ENCODE measurements at places on chromosomes 6 and 20.

DNA sequence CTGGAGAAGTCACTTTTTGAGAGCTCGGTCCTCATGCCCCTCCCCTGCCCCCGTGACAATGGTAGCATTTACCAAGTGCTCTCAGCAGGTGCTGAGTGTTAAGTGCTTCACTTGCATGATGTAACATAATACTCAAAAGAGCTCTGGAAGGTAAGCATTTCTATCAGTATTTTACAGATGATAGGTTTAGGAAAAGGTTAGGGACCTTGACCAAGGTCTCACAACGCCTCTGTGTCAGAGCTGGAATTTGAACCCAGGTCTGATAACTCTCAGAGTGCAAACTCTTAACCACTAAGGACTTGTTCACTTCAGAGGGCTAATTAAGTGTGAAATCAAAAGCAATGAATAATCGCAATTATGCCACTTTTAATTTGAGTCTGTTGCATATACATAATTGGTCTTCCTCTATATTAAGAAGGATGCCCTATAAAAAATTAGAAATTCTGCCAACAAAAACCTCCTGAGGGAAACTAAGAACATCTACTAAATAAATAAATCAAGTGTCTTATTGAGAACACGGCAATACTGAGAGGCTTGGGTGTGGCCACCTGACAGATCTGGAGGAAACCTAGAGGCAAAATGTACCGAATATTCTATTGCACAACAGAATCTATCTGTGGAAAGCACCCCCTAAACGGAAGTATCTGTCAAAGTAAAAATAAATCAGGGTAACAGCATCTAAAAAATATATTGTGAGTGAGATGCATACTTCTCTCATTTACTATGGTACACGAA is 109.8 kb downstream of the BACH2 start:
- DNase-seq, result no peak

GRCh38 chr20:5893052-5893451 is 57.3 kb downstream of the TRMT6 start:
- DNase-seq, result no peak

DNA sequence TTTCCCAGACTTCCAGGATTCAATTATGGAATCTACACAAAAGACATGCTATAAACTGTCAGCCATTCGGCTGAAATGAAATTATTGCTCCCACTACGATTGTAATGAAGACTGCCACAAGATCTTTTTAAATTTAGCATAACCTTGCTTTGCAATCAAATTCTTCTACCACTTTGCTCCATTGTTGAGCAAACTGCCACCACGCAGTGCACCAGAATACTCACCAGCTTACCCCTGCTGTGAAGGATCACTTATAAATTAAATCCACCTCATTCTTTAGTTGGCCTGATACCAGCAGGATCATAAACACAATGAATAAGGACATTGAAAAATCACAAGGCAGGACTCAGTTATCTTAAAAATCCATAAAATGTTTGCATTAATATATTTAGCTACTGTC is 151.8 kb upstream of the PRND start:
- no peak for DNase-seq

DNA sequence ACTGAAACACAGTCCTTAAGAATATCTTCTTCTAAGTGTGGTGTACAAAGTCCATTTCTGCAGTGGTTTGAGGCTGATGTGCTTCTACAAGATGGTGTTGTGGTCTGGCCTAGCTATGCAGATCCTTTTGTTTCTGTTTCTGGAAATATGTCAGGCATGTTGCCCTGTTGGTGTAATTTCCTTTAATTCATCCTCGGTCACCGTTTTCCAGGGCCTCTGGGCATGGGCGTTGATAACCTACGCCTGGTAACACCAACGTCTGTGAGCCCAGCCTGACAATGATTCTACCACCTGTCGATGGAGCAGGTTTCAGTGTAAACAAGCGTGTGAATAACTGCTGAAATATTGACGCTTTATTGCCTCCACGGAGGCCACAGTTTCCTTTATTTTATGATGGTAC is 33.3 kb upstream of the AFDN start:
- no peak for DNase-seq

GRCh38 chr20:1757072-1757471 is 99.5 kb upstream of the SIRPG start:
- no peak for DNase-seq
